ENCODE measurements at places on chromosomes 6 and 20.

GRCh38 chr20:35252037-35252461 lies 25.6 kb downstream of the MMP24 start:
- no peak for DNase-seq

GRCh38 chr20:38418509-38419204 lies 16.5 kb downstream of the SNHG17 start:
- DNase-seq: no peak

DNA sequence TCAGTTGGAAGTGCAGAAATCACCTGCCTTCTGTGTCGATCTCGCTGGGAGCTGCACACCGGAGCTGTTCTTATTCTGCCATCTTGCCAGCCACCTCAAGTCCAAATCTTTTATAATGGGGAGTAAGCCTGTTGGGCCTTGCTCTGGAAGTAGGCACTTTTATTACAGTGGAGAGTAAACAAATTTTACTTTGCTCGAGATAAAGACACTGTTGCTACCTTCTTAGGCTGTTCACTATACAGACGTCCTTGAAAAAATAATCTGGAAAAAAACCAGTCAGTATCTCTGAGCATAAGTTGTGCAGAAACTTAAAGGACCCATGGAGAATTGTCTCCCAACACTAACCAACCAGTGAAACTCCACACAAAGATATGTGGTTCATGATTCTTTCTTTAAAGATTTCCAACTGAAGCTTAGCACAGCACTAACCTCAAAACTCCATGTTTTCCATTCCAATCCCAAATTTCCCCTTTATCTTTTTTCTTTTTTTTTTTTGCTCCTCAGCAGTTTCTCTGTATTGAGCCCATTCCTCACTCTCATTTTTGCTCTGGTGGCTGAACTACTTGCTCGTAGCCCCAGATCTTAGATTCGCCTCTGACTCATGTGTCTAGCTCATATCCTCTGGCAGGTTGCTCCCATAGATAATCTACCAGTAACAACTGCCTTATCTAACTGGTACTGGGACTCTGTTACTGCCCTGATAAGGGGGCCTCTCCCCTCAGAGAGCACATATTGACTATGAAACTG lies 34.3 kb upstream of the COL9A1 start:
- DNase-seq: no peak

- DNase-seq: no peak
Observed at GRCh38 chr20:2637246-2637645, 15.2 kb upstream of the NOP56 start.

DNA sequence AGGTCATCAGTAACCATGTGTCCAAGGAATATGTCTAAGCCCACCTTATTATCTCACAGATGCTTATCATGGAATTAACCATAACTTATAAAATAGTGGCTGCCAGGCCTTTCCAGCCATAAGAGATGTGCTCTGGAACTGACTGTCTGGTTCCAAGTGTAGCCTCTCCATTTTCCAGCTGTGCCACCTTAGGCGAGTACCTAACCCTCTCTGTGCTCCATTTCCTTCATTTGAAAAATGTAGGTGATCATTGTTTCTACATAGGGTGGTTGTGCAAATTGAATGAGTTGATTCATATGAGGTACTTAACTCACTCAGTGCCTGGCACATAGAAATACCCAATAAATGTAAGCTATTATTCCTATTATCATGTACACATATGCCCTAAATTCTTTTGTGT lies 102.5 kb upstream of the IYD start:
- DNase-seq: no peak

DNA sequence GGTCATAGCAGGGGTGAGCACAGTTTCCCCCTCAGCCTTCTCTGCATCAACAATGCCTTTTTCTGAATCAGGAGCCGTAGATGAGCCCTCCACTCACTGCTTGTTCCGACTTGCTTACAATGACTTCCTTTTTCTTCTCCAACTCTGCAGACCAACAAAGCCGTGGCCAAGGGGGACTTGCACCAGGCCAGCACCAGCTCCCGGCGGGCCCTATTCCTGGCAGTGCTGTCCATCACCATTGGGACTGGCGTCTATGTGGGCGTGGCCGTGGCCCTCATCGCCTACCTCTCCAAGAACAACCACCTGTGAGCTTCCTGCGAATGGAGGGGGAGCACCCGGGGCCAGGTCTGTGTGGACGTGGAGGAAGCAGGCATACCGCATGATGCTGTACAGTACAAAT lies 195.8 kb downstream of the SYNDIG1 start:
- DNase-seq: no peak

DNA sequence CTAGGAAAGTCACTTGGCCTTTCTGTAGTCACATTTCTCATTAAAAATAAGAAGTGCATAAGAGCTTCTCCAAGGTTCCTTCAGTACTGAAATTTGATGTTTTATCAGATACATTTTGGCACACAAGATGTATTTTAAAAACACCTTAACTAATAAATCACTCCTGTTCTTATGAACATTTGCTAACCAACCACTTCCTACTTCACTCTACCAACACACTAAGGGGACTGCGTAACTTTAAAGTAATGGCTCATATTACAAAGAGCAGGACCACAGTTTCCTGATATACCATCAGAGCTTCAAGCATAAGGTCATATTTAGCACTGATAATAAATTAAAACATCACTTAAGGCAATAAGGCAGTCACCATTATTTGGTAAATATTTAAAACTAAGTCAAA lies 104.4 kb downstream of the RALGAPA2 start:
- no peak for DNase-seq

DNA sequence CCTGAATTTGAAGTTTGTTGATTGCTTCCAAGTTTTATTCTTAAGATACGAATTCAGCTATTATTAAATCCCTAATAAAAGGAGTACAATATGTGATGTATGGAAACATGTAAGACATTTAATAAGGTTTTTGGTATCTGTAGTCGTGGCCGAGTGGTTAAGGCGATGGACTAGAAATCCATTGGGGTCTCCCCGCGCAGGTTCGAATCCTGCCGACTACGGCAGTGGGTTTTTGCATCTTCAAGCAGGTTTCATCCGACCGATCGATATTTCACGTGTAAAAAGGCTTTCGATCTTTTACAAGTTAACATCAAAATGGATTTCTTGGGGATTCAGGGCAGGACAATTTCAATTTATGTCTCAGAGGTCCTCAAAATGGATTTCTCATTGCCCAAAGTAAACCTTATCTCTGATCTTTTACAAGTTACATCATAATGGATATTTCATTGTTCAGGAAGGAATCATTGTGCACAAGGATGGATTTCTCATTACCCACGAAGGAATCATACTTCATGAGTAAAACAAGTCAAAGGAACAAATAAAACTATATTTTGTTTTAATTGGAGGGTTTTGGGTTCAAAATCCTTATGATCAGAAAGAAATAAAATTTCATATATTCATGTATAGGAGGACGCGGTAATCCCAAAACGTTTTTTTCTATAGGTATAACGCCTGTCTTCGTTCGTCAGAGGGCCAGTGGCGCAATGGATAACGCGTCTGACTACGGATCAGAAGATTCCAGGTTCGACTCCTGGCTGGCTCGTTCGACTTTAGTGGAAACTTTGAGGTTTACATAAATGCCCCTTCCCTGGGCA lies 37.3 kb upstream of the BTN3A2 start:
- DNase-seq: no peak

DNA sequence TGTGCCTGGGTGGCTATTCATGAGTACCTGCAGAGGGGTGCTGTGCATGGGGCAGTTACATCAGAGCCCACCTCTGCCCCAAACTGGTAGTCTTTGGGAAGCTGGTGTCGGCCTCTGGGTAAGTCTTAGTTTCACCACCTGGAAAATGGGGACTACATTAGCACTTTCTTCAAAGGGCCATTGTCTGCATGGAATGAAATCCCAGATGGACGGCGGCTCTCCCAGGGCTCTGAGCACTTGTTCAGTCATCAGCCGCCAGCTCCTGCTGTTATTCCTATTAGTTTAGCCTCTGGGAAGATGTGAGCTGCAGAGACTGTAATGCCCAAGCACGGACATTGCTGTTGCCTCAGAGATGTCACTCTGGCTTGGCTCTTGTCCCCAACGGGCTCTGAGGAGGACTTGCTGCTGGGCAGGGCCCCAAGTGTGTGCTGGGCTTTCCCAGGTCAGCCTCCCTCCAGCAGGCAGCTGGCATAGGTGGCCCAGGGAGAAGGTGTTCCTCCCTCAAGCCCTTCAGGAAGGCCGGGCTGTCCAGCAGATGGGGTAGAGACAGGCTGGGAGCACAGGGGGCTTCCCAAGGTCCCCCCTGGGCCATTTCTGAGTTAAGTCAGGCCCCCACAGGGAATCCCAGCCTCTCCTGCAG lies 268.3 kb downstream of the TFAP2C start:
- DNase-seq: no peak

- DNase-seq: no peak
Observed at GRCh38 chr6:106608080-106608668, 21.1 kb downstream of the RTN4IP1 start.

GRCh38 chr6:147699637-147700036 lies 191.1 kb downstream of the SAMD5 start:
- DNase-seq: no peak

DNA sequence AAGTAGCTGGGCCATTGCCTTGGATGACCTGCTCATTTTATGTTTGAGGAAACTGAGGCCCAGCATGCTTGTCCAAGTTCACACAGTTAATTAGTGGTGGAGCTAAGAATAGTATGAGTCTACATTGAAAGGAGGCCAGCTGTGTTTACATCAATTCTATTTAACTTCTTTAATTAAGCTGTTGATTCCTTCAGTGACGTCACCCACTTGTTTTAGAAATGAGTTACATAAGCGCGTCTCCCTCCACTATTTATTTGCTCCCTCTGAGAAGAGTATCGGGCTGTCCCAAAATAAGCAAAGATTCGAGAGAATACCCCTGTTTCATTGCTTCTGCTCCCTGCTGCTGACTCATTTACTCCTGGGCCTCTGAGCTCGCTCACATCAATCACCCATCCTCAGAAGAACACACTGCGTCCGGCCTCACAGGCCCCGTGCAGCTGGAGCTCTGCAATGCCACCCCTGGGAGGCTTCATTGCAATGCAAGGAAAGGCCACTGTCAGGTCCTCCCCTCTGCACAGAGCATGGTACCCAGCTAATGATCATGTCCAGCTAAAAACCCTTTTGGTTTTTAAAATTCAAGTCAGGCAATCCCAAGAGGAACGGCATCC lies 74.8 kb upstream of the BMP2 start:
- DNase-seq: no peak

DNA sequence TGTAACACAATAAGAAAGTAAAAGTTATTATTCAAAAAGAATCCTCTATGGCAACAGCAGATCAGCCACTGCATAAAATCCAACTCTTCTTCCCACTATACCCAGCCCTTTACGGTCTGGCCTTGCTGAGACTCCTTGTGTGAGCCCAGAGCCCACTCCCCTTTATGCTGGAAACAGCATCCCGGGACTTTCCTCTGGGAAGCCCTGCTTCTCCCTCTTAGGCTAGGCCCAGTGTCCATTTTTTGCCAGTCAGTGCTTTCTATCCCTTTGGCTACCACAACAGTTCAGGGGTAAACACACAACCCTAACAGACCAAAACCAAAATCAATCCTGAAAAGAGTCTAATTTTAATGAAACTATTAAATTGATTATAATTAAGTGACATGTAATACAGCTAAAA lies 20.6 kb downstream of the FKBP5 start:
- no peak for DNase-seq

- DNase-seq: no peak
Observed at GRCh38 chr20:43138061-43138770, 51.5 kb downstream of the PTPRT start.

- no peak for DNase-seq
Observed at GRCh38 chr6:112933947-112934346, 586.8 kb downstream of the RFPL4B start.

DNA sequence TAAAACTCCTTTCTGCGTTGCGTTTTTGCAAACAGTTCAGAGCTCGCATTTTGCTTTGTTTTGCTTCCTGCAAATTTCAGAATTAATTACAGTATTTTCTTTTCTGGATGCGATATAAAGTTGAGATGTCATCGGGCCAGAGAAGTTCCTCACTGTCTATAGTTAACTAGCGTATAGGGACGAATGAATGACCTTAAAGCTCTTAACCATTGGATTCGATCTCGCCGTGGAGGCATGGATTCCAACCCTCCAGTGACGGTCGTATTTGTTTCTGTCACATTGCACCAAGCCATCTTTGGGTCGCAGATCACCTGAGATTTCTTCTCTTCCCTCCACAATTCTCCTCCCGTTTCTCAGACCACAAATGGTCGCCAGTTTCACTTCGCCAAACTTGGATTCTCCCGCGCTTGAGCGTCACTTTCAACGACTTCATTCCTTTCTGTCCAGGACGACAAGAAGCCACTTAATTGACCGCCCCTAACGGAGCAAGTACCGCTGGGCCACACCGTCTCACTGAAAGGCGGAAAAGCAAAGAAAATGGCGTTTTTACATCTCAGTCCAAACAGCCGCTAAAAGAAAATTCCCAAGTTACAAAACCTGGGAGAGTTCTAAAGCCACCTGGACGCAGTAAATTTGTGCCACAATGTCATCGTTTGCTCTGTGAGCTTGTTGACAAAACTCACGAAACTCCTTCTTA lies 85.3 kb upstream of the ZNF184 start:
- DNase-seq: no peak

DNA sequence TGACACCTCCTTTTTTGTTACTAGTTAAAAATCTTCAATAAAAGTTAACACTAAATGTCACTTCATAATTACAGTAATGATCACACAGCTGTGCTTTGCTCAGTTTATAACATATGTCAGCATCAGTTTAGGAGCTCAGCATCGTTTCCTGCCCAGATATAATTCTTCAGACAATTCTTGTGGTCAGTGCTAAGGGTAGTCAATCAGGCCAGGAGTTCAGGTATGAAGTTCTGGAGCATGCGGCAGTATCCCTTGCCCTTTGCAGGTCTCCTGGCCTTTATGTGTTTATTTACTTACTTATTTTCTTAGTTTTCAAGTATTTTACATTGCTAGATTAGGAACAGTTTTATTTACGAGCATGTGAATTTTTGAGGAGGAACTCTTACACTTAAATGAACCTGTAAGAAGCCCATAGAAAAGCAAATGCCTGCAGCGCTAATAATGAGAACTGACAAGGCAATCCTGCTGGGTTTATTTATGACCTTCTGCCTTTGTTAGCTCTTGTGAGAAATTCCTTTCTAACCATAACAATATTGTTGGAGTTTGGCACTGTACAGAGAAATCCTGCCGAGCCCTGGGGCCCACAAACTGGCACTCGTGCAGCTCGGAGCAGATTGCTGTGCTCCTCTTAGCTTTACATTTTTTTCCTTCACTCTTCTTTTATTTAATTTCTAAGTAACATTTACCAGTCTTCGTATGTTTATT lies 252.8 kb downstream of the TMEM242 start:
- DNase-seq: no peak
